ENCODE measurements at places on chromosomes 12 and 14.

- DNase-seq, result no peak
These were observed 84.7 kb upstream of the SOX5 start for GRCh38 chr12:24034160-24034559.

DNA sequence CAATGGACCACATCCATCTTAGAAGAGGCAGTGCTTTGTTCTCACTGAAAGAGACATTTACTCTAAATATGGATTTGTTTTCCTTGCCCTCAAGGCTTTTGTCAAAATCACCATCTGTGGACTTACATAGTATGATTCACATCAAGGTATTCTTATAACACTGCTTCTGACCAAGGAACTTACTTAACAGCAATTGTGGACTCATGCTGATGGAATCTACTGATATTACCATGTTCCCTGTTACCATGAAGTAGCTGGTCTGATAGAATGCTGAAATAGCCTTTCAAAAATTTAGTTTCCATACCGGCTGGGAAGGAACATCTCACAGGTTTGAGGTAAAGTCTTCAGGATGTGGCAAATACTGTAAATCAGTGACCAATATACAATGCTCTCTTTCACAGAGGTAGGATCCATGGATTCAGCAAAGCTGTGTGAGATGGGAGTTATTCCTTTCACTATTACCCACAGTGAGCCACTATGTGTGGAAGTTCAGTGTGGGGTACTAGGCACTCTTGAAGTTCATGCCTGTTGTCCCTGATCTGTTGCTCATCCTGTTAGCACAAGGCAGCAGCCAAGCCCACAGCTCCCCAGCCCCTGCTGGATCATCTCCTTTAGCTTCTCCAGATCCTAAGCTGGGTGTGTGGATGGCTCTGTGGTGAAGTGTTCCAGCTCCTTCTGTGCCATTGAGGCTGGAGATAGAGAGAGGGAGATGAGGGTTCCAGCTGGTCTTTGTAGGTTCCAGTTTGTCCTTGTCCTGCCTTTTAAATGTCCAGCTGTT lies 126.4 kb downstream of the ATP23 start:
- no peak for DNase-seq

GRCh38 chr12:5628501-5628900 lies 196.6 kb downstream of the NTF3 start:
- DNase-seq, result no peak

DNA sequence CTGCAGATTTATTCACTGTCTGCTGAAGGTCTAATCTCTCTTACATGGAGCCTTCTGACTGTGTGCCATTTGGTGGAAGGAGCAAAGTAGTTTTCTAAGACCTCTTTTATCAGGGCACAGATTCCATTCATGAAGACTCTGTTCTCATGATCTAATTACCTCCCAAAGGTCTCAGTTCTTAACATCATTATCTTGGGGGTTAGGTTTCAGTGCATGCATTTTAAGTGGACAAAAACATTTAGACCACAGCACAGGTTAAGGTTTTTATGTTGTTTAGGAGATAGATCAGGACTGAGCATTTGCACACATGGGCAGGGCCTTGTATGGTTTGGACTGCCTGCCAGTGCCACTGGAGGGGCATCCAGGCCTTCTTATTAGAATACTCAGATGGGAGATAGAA lies 746.1 kb downstream of the C12orf50 start:
- DNase-seq, result no peak

DNA sequence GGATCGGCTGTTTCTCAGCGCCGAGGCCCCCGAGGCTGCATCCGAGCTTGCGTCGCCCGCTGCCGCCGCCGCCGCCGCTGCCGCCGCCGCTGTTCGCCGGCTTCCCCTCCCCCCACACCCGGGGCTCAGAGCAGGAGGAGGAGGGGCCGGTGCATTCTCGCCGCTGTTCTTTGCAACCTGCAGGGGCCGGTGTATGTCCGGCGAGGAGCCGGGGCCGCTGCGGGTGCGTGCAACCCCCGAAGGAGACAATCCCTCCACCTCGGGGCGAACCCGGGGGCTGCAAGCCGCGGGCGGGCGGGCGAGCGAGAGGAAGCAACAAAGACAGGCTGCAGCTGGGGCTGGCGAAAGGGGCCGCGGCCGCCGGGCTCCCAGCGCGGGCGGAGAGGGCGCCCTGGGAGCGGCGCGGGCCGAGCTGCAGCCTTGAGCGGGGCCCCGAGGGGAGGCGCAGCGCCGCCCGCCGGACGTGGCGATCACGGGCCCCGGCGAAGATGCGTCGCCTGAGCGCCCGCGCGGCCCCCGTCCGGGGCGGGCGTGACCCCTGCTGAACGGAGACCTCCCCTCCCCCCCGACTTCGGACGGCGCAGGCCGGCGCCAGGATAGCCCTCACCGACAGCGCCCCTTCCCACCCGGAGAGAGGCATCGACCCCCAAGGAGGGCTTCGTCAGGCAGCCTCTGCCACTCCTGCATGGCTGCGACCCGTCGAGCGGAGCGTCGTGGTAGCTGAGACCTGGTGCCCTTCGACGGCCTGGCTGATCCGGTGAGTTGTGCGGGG lies 702 bp downstream of the FAM222A start:
- peak; percentile 36 for DNase-seq

DNA sequence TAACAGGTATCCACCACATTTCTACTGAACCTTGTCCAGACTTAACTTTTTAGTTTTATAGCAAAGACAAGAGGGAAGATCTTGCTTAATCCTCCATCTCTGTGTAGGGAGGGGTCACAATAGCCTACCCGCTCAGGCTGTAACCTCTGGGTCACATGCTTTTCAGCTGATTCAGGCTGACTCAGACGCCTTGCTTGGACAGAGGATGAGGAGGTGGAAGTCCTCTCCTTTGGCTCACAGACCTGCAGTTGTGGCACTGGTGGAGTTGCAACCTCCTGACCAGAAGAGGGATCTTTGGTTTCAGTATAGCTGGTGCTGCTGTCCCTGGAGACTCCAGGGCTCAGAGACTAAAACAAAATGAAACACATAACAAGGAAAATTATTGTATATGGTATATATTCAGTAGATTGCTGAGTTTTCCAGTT lies 16.2 kb downstream of the ACIN1 start:
- no peak for DNase-seq

DNA sequence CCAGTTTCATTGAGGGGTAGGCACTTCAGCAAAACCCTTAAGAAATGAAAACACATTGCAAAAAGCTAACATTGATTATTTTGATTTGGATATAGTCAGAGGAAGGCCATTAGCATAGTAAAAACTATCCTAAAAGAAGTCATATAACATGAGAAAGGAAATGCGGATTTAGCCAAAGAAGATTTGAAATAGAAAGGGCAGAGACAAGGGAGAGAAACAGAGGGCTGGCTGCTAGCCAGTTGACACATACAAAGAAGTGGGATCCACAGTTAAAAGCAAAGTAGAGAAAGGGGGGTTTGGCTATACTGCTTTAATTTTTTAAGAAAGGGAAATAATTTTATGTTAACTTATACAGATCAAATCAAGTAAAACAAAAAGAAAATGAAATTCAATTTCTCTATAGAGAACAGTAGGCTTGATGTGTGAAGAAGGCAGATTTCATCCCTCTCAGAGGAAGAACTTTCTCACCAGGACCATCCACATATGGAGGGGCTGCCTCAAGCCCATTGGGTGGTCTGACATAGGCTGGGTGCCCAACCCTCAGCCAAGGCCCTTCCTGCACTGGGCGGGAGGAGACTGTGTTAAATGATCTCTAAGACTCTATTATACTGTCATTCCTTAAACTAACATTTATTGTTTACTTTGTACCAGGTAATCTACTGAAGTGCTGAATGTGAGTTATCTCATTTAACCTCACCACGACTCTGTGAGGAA lies 420.3 kb downstream of the CCDC91 start:
- no peak for DNase-seq

- DNase-seq, result no peak
These were observed 40.9 kb upstream of the STXBP6 start for GRCh38 chr14:25090716-25091454.

- DNase-seq, result no peak
These were observed 2.6 kb upstream of the RDH11 start for GRCh38 chr14:67698179-67698578.

DNA sequence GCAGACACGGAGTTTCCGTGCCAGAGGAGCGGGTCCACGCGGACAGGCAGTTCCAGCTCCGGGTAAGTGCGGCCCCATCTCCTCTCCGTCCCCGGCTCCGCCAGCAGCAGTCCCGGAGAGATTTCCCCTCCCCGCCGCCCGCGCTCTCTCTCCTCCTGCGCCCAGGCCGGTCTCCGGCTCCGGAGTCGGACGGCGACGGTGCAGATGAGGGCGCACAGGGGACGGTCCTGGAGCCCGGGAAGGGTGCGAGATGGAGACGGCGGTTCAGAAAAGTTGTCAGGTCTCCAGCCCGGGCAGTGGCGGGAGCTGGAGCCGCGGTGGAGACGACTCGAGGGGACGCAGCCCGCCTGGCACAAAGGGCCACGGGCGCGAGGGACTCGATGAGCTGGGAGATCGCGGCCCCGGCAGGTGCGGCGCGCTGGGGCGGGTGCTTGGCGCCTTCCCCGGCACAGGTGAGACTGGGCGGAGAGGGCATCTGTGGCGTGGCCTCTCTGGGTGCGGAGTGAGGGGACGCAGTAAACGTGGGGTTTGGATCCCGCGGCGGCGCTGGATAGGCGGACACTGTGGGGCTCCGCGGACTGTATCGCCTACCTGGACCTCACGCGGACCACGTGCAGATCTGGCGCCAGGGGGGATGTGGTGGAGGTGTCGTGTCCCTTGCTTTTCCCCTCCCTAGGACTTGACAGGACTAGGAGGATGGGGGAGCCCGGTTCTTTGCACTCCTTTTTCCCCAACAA lies 1540.3 kb upstream of the TMEM132C start:
- no peak for DNase-seq

GRCh38 chr12:119803381-119803791 lies 73.7 kb downstream of the CIT start:
- no peak for DNase-seq

DNA sequence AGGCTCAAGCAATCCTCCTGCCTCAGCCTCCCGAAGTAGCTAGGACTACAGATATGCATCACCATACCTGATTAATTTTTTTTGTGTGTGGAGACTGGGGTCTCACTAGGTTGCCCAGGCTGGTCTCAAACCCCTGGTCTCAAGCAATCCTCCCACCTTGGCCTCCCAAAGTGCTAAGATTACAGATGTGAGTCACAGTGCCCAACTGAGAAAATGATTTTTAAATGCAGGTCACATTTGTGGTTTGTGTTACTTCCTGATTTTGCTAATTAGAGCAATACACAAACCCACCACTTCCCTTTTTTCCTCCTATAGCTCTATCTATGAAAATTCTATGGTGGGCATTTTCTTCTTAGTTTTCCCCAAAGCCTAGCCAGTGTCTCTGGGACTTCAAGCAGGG lies 45.5 kb upstream of the TMEM263 start:
- DNase-seq, result no peak

DNA sequence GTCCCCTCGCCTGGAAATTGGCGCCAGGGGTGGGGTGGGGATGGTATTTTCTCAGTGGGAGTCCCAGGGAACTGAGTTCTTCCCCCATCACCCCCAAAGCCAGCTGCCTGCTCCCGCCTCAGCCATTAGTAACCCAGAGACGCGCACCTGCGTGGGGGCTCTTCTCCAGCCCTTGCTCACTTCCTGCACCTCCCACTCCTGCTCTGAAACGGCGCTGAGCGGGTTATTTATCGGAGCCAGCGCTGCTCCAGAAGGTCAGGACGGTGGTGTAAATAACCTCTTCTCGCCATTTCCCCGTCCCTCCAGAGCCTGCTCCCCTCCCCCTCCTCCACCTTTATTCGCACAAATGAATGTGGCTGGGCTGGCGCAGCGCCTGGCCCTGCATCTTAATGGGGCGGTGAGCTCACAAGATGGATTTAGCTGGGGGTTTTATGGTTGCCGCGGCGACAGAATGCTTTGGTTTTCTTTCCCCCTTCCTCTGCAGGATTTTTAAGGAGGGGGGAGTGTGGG lies 12.2 kb downstream of the GPR84 start:
- no peak for DNase-seq

GRCh38 chr14:80659783-80660182 lies 281.8 kb downstream of the CEP128 start:
- DNase-seq, result no peak

- no peak for DNase-seq
These were observed 5.1 kb downstream of the PLEKHG7 start for GRCh38 chr12:92707926-92708325.

Measured in activated CD4-positive, alpha-beta T cell treated with anti-CD3 and anti-CD28 coated beads, Interleukin-2, amount 10 ng/mL, durations not matched to agents 7 days and 5 days (primary cell).